Bone marrow (tissue), 2 donors: ENCODE measurements at places on chromosomes 16 and 17.

GRCh38 chr17:61360318-61360943, 39.2 kb upstream of the TBX2 start:
- DNase-seq = no peak

DNA sequence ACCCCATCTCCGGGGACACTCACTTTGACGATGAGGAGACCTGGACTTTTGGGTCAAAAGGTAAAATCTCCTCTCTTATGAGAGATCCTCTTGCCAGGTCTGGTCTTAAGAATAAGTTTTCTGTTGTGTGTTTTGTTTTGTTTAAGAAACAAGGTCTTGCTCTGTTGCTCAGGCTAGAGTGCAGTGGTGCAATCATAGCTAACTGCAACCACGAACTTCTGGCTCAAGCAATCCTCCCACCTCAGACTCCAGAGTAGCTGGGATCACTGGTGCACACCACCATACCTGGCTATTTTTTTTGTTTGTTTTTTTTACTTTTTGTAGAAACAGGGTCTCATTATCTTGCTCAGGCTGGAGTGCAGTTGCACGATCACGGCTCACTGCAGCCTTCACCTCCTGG, 4.1 kb downstream of the MMP25 start:
- DNase-seq = no peak

DNA sequence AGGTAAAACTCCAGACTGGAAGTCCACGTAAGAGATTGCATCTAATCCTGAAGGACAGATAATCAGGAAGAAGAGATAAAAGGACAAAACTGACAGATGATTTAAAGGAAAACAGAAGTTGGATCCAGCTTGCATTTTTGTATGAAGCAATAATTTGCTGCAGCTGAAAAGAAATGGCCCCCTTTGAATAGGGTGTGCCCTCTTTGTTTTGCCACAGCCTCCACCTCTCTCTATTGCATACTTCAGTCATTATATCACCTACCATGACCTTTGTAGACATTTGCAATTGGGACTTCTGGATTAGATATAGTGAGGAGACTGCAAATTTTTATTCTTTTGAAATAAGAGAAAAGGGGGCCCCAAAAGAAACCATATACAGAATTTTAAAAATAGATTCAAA, 8.1 kb downstream of the NOG start:
- DNase-seq = no peak

DNA sequence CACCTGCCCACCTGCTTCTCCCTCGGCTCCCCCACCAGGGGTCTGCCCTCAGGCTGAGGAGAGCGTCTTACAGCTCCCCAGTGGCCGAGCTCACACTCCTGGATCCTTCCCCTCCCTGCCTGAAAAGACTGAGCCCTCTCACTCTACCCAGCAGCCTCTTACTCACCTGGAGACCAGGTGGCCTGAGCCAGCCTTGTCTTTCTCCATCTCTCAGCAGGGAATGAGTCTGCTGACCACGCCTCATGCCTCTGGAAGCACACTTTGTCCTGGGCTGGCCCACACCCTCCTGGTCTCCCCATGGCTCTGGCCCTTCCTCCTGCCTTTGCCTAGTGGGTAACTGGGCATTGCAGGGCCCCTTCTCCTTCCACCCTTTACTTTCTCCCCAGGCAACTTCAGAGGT, 177.2 kb downstream of the ENGASE start:
- no peak for DNase-seq

DNA sequence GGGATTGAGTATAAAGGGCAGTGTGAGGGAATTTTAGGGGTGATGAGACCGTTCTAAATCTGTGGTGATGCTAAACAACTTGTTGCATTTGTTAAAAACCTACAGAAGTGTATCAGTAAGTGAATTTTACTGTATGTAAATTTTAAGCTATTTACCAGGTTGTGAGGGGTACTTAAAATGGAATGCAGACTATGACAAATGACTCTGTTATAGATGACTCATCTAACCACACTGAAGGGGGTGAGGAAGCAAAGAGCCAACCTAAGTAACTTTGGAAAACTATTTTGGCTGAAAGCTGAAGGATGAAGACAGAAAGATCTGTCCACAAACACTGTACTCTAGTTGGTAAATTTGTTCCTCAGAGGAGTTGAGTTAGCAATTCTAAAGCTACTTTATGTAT, 5.3 kb upstream of the MKS1 start:
- DNase-seq = no peak

DNA sequence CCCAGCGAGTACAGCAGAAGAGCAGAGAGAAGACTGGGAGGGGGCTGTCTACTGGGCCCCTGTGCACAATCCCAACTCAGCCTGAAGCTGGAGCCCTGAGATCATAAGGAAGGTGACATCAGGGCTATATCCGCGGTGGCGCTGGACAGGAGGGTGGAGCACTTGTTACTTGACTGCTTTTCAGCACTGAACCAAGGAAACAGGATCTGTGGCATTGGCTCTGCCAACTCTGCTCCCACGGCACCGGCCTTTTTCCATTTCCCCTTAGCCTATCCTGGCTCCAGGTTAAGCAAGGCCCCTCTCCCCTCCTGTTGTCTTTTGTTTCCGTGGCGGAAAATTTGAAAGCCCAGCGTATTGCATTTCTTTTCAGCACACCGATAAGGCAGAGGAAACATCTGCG, 125.0 kb upstream of the IRX3 start:
- no peak for DNase-seq
